ENCODE measurements at places on chromosomes 5 and 9. TPM values are rescaled to one million over a fixed set of nuclear protein-coding genes. Genes with fewer than 3 reads are reported as not detected.

GRCh38 chr5:83672646-83673045 lies 48.0 kb downstream of the HAPLN1 start:
- no peak for DNase-seq
- H3K4me1 ChIP-seq: no peaks in the 10 kb centered on the region
- no peaks in the 10 kb centered on the region for H3K36me3 ChIP-seq
- H3K27ac ChIP-seq: no peak overlapping the region

GRCh38 chr9:99058964-99059921 lies 45.7 kb upstream of the TGFBR1 start:
- no peaks in the 10 kb centered on the region for H3K27me3 ChIP-seq
- no peak overlapping the region for H3K4me3 ChIP-seq
- peak overlapping the region; percentile 45 for H3K27ac ChIP-seq
- peaks cover 65% of the 10 kb centered on the region for H3K36me3 ChIP-seq
- no peaks in the 10 kb centered on the region for H3K4me1 ChIP-seq

- no peaks in the 10 kb centered on the region for H3K36me3 ChIP-seq
- H3K4me1 ChIP-seq: no peaks in the 10 kb centered on the region
- DNase-seq: no peak
- no peaks in the 10 kb centered on the region for H3K27me3 ChIP-seq
- H3K27ac ChIP-seq: no peak overlapping the region
Measured at GRCh38 chr9:98530275-98530674, 178.5 kb downstream of the GABBR2 start.

GRCh38 chr9:133948561-133949485 lies 43.3 kb downstream of the VAV2 start:
- peaks cover 45% of the 10 kb centered on the region for H3K4me1 ChIP-seq
- H3K27me3 ChIP-seq: no peaks in the 10 kb centered on the region
- H3K4me3 ChIP-seq: no peak overlapping the region
- no peak overlapping the region for H3K27ac ChIP-seq
- peaks cover 3% of the 10 kb centered on the region for H3K36me3 ChIP-seq

DNA sequence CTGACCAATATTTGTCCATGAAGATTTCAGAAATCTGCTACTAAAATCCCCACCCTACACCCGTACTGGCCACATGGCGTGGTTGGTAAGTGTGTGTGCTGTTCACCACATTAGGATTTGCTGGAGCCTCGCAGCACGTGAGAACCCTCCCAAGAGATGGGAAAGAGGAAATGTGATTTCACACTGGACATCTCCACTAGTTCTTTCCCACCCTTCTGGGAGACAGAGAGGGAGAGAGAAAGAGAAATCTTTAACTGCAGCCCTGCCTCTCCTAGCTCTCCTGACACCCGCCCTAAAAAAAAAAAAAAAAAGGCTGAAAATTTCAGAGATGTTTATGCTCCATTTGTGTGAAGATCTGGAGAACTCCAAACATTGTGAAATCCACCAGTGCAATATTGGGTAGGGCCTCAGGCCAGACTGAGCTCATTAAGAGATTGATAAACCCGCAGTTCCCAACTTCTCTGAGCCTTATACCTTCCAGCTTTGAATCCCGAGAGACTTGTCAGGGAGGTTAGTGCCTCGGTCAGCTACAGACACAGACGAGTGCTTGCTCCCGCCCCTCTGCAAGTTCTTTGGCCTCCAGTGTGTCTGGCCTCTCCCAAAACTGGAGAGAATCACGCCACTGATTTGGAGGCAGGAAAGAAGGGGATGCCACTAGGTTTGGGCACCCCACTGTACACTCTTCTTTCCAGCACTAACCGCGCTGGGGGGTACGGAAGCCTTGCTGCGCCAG lies 1.9 kb downstream of the SPRY4 start:
- peak overlapping the region; percentile 53 for H3K4me3 ChIP-seq
- H3K27ac ChIP-seq: peak overlapping the region; percentile 80
- peaks cover 8% of the 10 kb centered on the region for H3K36me3 ChIP-seq
- H3K4me1 ChIP-seq: peaks cover 88% of the 10 kb centered on the region
- DNase-seq: peak; percentile 91

DNA sequence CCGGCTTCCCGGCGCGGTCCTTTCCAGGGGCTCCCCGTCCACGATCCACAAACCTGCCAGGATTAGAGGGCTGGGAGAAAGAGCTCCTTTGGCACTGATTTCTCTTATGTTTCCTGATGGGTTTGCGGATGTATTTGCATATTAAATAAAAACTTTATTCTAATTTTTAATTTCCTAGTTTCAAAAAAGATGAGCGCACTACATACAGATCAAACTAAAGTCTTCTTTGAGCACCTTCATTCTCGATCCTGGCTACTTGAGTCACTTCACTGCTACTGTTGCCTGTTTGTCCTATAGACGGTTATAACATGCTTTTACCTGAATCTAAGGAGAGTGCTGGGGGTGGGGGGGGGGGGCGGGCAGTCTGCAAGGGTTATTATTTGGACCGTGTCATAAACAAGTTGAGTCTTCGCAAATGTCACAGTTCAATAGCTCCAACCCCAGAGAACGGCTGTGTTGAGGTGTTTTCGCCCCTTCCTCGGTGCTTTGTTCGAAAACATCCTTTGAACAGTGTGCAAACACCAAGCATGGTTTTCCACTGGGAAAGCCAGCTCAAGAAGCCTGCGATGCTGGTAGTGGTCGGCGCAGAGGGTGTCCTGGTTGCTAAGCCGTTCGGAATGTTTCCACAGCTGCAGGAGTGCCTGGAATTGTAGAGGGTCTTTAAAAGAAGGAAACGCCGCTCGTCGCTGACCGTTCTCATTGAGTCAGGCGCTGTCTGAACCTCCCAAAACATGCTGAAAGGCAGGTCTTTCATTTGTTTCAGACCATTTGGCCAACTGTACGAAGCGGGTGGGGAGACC lies 1.1 kb upstream of the STK10 start:
- peaks cover 23% of the 10 kb centered on the region for H3K4me1 ChIP-seq
- H3K27me3 ChIP-seq: no peaks in the 10 kb centered on the region
- no peak overlapping the region for H3K4me3 ChIP-seq
- H3K36me3 ChIP-seq: no peaks in the 10 kb centered on the region
- DNase-seq: no peak
- no peak overlapping the region for H3K27ac ChIP-seq

The CYLC2 gene
- not detected for total RNA-seq

The ACTBL2 gene
- total RNA-seq: not detected

The COMMD10 gene
- 33.1 TPM for total RNA-seq

The ZNF366 gene
- total RNA-seq: 2.1 TPM
